GM20000 (cell line): ENCODE measurements at places on chromosomes 6 and 20.
A peak's percentile ranks its signal among the peaks of the same experiment; 100 is the strongest.

GRCh38 chr20:57732226-57732625 is 22.4 kb upstream of the PMEPA1 start:
- DNase-seq, result no peak

GRCh38 chr6:89357390-89357789 is 4.9 kb upstream of the UBE2J1 start:
- DNase-seq, result peak; percentile 46

DNA sequence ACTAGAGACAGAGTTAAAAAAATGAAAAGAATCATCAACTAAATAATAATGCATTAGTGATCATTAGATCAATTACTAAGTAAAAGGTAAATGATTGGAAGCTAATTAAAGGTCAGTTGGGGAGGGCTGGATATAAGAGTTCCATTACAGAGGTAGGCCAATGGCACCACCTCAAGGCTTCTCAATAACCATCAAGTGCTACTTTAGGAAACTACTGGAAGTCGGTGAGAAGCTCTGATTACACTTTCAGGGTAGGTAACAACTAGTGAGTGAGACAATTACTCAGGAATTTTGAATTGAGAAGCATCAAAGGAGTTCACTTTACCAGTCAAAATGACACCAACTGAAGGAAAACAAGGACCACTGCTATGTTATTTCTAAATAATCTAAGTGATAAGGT is 90.2 kb upstream of the HDAC2 start:
- DNase-seq, result no peak

DNA sequence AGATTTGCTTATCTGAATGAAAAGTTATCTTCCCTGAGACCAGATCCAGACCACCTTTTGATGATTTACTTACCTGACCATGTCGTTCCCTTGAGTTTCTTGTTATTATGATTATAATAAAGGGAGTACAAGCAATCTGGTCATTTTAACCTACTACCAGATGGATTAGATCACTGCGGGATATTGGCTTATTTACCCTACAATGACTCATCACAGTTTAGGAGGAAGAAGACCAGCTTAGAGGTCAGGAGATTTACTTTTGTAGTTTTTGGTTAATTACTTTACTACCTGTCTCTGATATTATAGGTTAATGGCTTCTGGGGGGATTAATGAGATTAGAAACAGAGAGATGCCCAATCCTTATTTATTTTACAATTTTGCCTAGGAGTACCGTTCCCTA is 10.7 kb downstream of the PKIB start:
- no peak for DNase-seq

GRCh38 chr20:37337208-37337991 is 8.5 kb upstream of the SRC start:
- DNase-seq, result no peak

GRCh38 chr6:146281651-146282362 is 252.9 kb downstream of the GRM1 start:
- no peak for DNase-seq

DNA sequence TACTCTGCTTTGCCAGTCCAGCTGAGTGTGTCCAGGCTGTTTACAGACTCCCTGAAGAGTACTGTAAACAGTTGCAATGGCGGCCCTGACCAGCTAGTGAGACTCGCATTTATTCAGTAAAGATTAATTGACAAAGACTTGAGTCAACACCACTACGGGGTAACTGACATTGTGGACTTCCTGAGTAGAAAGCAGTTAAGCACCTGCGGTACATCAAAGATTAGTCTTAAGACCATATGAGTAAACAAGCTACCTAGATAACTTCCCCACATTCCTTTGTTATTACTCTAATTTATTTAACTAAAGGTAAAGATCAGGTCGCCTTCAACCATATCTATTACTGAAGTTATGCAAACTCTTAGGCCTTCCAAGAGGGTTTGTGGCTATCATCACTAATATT is 12.6 kb downstream of the VPS52 start:
- DNase-seq, result no peak

DNA sequence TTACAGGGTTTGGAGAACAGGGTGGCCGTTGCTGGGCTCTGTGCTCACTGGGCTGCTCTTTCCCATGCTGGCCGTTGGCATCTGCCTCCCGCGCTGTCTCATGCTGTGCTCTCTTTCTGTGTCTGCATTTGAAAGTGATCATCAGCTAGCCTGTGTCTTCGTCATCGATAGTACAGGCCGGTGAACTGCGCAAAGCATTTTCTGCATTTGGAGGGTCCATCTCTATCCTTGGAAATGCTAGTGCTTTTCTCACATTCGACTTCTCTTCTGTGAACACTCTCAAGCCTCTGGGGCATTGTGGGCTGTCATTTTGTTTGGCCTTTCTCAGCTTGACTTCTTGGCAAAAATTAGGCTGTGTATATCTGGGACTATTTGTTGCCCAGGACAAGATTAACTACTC is 6.8 kb upstream of the SNHG17 start:
- no peak for DNase-seq

- DNase-seq, result no peak
These were observed 733.3 kb downstream of the HACE1 start for GRCh38 chr6:104126315-104127005.

DNA sequence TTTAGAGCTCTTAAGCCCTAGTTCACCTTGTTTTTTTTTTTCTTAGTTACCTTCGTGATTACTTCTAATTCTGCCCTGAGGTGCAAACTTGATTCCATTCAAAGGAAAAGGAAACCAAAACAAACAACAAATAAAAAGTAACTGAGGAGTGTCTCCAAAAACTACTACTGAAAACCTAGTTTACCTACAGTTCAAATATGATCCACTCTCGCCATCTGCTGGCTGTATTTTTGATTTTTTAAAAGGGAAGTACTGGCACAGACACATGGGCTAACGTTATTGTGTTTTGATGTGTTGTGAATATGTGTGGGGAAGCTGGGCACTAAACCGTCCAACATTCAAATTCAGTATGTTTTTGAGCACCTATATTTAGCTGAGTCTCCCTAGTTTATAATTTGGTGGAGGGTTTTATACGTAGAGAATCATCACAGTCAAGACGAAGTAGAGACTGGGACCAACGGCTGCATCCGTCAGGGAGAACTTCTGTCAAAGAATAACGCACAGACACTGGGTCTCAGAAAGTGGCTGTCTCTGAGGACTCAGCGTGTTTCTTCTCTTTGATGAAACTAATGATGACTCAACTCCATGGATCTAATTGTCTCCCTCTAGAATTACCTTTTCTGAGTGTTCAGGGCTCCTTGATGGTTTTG is 373.5 kb upstream of the BTBD3 start:
- DNase-seq, result peak; percentile 52

DNA sequence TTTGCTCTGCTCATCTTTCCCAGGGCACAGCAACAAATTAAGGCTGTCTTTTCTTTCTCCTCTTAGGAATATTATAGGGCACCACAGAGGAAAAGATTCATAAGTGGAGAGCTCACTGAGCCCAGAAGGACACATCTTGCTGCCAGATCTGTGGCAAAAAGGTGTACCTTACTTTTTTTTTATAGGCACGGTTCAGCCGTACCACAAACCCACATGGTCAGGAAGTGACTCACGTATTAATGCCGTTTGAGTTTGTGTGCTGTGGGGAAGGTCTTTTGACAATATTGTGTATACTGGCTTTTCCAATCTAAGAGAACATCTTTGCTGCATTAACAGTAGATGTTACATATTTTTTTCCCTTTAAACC is 28.4 kb downstream of the PAQR8 start:
- DNase-seq, result peak; percentile 47

DNA sequence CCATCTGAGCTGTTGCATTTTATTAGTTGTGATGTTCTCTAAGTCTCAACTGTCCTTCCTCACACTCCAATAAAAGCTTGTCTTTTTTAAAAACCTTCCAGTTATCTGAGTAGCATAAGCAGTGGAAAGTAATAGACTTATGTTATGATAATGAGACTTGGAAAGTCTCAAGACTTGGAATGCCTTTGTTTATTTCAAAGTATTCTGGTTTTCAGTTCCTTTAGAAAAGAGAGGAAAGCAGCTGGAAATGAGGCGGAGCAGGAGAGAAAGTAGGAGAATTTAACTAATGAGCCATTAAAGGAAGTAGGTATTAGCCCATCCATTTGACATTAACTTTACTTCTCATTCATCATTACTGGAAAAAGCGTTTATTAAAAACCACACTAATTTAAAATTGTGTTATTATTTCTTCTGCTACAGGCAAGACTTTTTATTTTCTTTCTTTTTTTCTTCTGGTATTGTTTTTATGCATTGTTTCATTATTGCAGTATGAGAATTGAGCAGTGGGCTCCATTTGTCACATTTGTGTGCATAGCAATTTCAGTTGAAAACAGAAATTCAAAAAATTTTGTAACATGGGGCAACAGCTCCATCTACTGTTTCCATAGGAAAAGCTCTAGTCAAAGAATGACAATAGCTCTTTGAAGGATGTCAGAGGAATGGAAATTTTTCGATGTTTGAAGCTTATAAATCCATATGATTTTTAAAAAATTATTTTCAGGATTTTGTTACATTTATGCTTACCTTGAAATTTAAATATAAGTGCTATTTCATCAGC is 194.8 kb downstream of the COL9A1 start:
- peak; percentile 27 for DNase-seq

GRCh38 chr6:30912746-30913520 is 1.1 kb upstream of the VARS2 start:
- no peak for DNase-seq

DNA sequence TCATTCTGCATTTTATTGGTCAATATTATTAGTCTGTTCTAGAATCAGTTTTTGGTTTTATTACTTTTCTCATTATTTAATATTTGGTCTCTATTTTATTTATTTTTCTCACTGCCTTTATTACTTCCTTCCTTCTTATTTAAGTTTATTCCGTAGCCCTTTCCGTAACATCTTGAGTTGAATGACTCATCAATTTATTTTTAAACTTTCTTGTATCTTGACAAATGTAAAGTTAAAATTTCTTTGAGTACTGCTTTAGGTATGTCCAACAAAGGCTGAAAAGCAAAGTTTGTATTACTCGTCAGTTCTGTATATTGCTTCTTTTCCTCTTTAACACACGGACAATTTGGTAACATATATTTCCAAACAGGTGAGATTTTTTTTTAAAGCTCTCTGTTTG is 192.0 kb downstream of the CD109 start:
- DNase-seq, result no peak

DNA sequence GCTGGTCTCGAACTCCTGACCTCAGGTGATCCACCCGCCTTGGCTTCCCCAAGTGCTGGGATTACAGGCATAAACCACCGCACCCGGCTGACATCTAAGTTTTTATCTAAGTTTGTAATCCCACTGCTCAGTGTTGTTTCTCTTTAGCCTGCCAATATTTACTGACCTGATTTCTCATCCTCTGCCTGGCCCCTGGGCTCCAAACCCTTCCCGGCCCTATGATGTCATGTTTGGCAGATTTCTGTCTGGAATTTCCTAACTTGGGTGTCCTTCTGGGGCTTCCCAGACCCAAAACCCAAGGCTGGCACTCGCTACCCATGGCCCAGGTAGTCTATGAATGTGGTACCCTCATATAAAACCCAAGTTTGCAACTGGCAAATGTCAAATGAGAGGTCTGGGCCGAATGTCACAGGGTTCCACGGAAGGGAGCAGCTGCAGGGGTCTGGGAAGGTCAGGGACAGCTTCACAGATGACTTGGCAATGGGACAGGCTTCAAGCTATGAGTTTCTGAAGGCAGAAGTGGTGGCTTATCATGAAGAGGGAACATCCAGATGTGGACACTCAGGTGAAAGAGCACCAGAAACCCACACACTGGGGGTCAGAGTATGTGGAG is 54.9 kb downstream of the TMEM170B start:
- no peak for DNase-seq

DNA sequence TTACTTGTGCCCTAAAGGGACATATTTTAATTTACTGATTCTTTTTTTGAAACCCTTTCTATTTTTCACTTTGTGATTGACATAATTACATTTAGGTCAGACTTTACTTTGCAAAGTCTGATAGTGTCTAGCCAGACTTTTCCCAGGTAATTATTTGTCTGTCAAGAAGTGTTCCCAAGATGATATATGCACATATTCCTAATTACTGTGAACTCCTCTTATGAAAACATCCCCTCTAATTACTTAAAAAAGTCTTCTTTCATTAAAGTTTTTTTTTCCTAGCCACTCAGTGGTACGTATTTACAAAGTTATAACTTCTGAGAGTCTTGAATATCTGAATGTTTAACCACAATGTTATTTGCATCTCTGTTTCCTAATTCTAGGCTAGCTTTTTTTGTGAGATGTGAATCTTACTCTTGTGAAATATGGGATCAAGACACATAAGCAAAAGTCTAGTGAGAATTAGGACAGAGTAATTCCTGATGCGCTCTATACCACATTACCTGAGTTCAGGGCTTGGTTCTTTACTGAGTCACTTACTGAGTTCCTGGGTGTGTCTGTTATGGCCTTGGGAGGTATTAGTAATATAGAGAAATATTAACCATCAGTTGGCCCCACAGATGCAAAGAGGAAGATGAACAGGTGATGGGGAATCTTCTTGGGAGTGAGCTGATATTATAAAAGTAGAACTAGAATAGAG is 27.9 kb downstream of the FAM83B start:
- no peak for DNase-seq

DNA sequence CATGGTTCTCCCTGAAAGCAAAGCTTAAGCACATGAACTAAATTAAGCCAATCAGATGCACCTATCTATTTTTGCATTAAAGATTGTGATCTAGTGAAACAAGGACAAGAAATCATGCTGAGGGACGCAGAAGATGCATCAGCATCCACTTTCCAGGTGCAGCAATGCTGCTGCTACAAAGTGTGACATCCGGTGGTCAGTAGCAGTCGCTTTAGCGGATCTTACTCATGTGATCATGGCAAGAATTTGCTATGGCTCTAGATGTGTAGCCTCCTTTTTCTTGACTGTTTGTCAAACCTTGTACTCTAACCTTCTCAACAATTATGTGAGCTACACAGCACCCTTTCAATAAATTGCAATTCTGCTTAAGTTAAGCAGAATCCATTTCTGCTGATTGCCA is 126.8 kb upstream of the SMLR1 start:
- no peak for DNase-seq

DNA sequence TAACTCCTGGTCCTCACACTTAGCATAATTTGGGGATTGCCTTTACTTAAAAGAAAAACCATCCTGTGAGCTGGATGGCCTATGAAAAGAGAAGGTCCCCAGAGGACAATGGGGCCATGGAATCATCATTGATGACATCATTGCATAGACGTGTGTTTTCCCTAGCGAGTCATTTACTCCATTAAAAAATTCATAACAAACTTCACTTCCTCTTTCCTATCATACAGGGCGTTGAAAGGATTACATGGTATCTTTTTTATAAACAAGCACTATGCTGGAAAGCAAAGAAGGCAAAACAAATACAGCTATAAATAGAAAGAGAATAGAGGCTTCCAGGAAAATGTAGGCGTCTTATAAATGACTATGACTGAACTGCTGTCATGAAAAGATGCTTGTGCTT is 11.3 kb upstream of the COL12A1 start:
- no peak for DNase-seq
